ENCODE measurements at places on chromosomes 1 and 21. TPM values are rescaled to one million over a fixed set of nuclear protein-coding genes. Genes with fewer than 3 reads are reported as not detected.

DNA sequence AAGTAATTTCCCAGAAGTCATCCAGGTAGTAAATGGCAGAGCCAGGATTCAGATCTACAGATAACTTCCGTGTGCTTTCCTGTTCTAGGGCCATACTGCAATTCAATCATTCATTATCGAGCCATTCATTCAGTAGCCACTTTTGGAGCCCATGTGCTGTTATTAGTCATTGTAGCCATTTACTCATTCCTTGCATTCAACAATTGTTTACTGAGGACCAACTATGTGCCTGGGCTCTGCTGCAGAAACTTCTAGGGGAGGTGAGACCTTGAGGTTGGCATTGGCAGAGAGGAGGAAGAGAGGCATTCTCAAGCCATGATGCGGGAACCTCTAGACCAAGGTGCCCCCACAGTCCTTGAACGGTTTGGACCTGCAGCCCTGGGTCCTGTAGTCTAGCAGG is 27.9 kb downstream of the EPHB2 start:
- DNase-seq: no peak

The TMEM200B gene
- total RNA-seq: 0.60 TPM

The CLCN6 gene
- 7.6 TPM for total RNA-seq

The C8B gene
- not detected for total RNA-seq

The SYCP1 gene
- not detected for total RNA-seq

The FBXO28 gene
- 29.5 TPM for total RNA-seq
